Heart left ventricle (tissue), 16 donors: ENCODE measurements at places on chromosomes 5 and 9. TPM values are rescaled to one million over a fixed set of nuclear protein-coding genes. Genes with fewer than 3 reads are reported as not detected.

Gene HSPA4
- total RNA-seq = 91.9 TPM

DNA sequence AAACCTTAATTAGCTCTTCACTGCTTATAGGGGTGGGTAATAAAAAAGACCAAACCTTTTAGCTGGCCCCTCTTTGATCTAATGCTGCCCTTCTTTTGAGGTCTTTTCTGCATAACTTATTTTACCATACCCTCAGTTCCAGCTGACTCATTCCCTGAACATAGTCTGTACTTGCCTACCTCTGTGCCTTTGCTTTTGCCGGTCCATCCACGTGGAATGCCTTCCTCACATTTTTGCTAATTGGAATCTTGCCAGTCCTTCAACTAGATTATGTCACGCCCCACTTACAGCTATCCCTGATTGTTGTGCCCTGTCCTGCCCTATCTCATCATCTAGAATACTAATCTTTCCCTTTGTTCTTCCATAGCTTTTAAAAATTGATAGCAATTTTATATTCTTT, 44.2 kb downstream of the FAF2 start:
- peaks cover 41% of the 10 kb centered on the region for H3K36me3 ChIP-seq
- H3K4me1 ChIP-seq = no peaks in the 10 kb centered on the region
- H3K27ac ChIP-seq = no peak overlapping the region
- H3K4me3 ChIP-seq = no peak overlapping the region
- no peaks in the 10 kb centered on the region for H3K27me3 ChIP-seq
- no peak for DNase-seq

GRCh38 chr9:84823421-84824271, 154.1 kb downstream of the NTRK2 start:
- DNase-seq = no peak
- H3K27ac ChIP-seq = no peak overlapping the region
- no peaks in the 10 kb centered on the region for H3K36me3 ChIP-seq
- no peak overlapping the region for H3K4me3 ChIP-seq
- H3K27me3 ChIP-seq = no peaks in the 10 kb centered on the region

Gene ARHGEF28
- total RNA-seq = 1.7 TPM

Gene PCDHGC5
- 2.1 TPM for total RNA-seq

Gene MAML1
- 18.0 TPM for total RNA-seq

DNA sequence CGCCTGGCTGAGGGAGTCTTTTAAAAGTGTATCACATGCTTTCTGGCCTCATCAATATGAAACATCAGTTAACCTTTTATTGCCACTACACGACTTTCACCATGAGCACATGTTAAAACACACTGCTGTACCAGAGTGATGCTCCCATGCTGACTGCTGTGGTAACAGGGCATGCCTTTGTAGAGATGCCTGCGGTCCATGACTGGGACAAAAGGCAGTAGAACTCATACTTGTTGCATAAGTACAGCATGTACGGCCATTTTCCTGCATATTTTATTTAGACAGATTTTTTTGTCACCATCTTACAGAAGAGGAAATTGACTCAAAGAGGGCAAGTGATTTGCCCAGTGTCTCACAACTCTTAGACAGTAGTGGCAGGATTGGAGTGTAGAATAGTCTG, 105.7 kb upstream of the ADAMTSL1 start:
- no peak overlapping the region for H3K4me3 ChIP-seq
- H3K36me3 ChIP-seq = no peaks in the 10 kb centered on the region
- no peaks in the 10 kb centered on the region for H3K27me3 ChIP-seq
- DNase-seq = no peak
- H3K4me1 ChIP-seq = peaks cover 4% of the 10 kb centered on the region
- H3K27ac ChIP-seq = no peak overlapping the region

Gene PCDHB11
- 1.1 TPM for total RNA-seq

Gene CCDC171
- 1.1 TPM for total RNA-seq

DNA sequence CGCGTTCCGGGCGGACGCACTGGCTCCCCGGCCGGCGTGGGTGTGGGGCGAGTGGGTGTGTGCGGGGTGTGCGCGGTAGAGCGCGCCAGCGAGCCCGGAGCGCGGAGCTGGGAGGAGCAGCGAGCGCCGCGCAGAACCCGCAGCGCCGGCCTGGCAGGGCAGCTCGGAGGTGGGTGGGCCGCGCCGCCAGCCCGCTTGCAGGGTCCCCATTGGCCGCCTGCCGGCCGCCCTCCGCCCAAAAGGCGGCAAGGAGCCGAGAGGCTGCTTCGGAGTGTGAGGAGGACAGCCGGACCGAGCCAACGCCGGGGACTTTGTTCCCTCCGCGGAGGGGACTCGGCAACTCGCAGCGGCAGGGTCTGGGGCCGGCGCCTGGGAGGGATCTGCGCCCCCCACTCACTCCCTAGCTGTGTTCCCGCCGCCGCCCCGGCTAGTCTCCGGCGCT, at the start of gene DAPK1:
Gene DAPK1, plus strand, starts transcription at position 264 of the 442 bp plus-strand sequence. CDS start 1,211 bp downstream, outside the sequence.
- H3K36me3 ChIP-seq = no peaks in the 10 kb centered on the region
- H3K4me3 ChIP-seq = peak within 1 kb of the TSS; percentile 60
- H3K27ac ChIP-seq = peak within 1 kb of the TSS; percentile 71
- peaks cover 20% of the 10 kb centered on the region for H3K27me3 ChIP-seq
